ENCODE measurements at places on chromosomes 2 and 18. TPM values are rescaled to one million over a fixed set of nuclear protein-coding genes. Genes with fewer than 3 reads are reported as not detected.

The CRYGD gene
- not detected for total RNA-seq

The POLR1A gene
- total RNA-seq = 28.7 TPM

The KCNIP3 gene
- total RNA-seq = 43.4 TPM

The SCTR gene
- 1.1 TPM for total RNA-seq

The IL37 gene
- total RNA-seq = 1.5 TPM

The PLB1 gene
- 7.6 TPM for total RNA-seq

The CHRND gene
- total RNA-seq = 0.56 TPM

The IGFBP5 gene
- 308 TPM for total RNA-seq

The PKDCC gene
- total RNA-seq = 86.0 TPM

The GPR35 gene
- 9.5 TPM for total RNA-seq

The FBXO36 gene
- 7.1 TPM for total RNA-seq

The TBR1 gene
- 5.3 TPM for total RNA-seq

The SLC40A1 gene
- total RNA-seq = 58.7 TPM

The TMEM237 gene
- total RNA-seq = 25.8 TPM
